ENCODE measurements at places on chromosomes 13 and 19.

DNA sequence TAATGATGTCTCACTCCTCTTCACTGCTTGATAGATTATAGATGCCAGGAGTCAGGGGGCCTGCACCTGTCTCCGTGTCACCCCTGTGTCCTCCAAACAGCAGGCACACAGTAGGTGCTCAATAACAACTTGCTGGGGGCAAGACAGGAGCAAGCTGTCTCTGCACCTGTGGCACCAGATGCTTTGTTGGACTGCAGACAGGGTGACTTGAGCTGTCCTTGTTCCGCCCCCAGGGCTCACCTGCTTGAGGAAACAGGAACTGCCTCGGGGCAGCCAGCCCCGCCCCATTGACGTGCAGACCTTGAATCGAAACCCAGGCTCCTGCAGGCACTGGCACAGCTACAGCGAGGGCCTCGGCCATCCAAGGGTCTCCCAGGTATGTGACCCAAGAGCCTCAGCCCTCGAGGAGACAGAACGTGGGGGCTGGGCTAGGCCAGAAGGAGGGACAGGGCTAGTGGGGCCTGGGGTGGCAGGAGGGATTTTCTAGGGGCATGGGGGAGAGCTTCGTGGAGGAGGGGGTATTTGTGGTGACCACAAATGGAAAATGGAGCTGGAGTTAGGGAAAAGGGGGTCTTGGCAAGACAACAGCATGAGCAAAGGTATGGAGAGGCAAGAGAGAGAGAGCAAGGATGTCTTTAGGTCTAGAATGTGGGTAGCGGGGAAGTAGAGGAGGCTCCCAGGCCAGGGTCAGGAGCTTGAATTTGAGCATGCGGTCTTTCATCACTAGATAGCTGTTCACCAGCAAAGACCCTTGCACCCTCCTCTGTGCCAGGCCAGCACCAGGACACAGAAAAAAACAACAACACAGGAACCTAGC lies at the start of gene HSH2D:
Gene HSH2D (plus strand): TSS at position 287 of the 817 bp plus-strand sequence. CDS start 5,066 bp downstream, outside the sequence.
- DNase-seq = peak; percentile 70

GRCh38 chr19:21023901-21024300 lies 3.4 kb downstream of the ZNF430 start:
- DNase-seq = no peak

DNA sequence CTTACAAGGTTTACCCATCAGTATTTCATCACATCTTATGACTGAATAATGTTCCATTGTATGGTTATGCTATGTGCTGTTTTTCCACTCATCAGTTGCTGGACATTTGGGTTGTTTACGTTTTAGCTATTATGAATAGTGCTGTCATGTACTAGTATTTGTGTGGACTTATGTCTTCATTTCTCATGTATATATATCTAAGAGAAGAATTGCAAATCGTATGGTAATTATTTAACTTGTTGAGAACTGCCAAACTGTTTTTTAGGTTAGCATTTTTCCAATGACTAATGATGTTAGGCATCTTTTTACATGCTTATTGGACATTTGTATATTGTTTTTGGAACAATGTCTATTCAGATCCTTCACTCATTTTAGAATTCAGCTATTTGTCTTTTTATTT lies 368.3 kb downstream of the LMO7 start:
- DNase-seq = no peak

DNA sequence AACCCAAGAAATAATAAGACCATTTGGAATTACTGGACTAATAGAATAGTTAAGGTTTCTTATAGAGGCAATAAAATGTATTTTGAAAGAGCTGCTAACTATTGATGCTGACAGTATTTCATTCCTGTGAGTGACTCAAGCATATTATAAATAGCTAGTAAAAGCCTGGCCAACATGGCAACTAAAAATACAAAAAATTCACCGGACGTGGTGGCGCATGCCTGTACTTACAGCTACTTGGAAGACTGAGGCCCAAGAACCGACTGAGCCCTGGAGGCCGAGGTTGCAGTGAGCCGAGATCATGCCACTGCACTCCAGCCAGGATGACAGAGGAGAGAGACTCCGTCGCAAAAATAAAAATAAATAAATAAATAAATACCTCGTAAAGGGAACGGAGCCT lies 5.4 kb upstream of the ICAM3 start:
- no peak for DNase-seq

DNA sequence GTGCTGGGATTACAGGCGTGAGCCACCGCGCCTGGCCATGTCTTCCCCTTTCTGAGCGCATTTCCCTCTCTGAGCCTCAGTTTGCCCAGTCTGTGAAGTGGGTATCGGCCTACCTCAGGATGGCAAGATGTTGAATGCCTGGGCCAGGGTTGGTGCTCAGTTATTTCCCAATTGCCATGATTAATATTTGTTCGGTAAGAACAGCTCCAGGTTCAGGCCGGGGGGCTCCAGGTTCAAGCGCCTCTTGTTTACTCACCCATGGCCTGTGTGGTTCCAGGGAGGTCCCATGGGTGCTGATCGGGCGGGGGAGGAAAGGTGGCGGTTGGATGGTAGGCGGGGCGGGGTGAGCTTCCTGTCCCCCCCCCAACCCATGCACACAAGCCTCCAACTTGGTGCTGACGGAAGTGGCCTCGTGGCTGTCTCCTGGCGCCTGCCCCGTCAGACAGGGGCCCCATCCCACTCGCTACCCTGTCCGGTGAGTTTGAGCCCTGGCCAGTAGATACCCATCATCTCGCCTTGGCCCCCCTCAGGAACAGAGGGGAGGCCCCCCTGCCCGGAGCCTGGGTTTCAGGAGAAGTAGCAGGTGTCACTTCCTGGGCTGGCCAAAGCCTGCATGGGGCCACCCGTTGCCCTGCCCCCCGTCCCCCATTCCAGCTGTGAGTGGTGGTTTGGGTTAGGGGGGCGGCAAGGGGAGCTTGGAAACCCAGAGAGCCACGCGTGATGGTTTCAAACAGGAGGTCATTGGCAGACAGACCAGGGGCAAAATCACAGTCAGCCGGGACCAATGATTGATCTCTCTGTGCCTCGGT lies at the start of gene FCHO1:
Gene FCHO1 (plus strand): TSS at position 375 of the 809 bp plus-strand sequence. CDS start 3,688 bp downstream, outside the sequence.
- DNase-seq = peak; percentile 85

GRCh38 chr19:30316000-30316491 lies 56.1 kb upstream of the ZNF536 start:
- no peak for DNase-seq

DNA sequence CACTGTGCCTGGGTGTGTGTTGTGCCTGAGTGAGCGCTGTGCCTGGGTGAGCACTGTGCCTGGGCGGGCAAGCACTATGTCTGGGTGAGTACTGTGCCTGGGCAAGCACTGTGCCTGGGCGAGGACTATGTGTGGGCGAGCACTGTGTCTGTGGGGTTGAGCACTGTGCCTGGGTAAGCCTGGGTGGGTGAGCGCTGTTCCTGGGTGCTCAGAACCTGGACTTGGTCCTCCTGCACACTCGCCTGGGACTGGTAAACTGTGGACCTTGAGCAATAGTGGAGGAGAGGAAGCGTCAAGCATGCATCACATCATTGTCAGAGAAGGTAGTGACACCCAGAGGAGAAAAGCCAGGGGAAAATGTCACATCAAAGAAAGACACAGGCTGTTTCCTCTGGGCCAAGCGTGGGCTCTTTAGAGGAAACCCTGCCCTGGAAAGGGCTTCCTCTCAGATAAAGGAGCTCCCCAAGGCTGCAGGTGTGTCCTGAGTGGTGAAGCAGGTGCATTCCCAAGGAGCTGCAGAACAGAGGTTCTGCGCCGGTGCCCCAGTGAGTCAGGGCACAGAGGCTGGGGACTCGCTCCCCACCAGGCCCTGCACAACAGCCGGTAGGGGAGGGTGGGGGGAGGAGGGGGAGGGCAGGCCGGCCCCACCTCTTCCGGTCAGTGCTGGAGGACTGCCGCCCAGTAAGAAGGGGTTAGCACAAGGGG lies 141.2 kb downstream of the TEX29 start:
- DNase-seq = no peak

GRCh38 chr13:95480131-95480545 lies 72.4 kb upstream of the CLDN10 start:
- no peak for DNase-seq

GRCh38 chr13:51360489-51360888 lies 21.0 kb downstream of the SERPINE3 start:
- DNase-seq = no peak

- peak; percentile 82 for DNase-seq
Observed at GRCh38 chr19:53192771-53193534, at the start of gene ZNF665. Gene ZNF665, minus strand, starts transcription at chr19:53193358. Its CDS starts 10,460 bp downstream, at chr19:53182898.

DNA sequence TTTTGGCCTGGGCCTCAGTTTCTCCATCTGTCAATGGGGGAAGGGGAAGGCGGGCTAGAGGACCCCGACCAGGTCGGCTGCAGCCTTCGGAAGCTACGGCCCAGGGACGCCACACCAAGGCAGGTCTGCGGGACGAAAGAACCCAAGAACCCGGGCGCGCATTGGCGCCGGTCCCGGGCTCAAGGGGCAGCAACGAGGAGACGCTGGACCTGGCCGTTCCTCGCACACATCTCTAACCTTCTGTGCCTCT lies 739 bp upstream of the ILF3 start:
- no peak for DNase-seq

GRCh38 chr13:95623141-95623540 lies 21.4 kb downstream of the DZIP1 start:
- DNase-seq = no peak

- DNase-seq = peak; percentile 64
Observed at GRCh38 chr19:10230861-10231611, at the start of gene S1PR2. Gene S1PR2, minus strand, starts transcription at chr19:10231331. Its CDS starts 6,426 bp downstream, at chr19:10224905.

- DNase-seq = peak; percentile 4
Observed at GRCh38 chr13:20901668-20902437, 693 bp downstream of the XPO4 start.

DNA sequence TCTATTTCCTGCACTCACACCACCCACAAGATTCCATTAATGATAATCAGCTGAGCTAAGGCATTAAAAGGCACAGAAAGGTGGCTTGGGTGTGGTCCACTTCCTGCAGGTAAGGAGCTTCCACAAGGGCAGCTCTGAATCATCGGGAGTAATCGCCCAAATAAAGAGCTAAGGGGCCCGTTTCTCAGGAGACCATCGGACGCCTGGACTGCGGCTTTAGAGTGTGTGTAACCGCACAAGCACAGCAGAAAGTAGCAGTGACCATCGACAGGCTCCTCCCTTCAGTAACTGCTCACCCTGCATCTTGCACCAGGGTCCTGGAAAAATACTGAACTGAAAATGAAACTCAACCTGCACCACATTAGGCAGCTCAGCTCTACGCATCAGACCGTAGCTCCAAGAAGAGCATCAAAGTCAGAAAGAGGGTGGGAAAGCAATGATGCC lies 6.0 kb downstream of the STK24 start:
- peak; percentile 17 for DNase-seq

DNA sequence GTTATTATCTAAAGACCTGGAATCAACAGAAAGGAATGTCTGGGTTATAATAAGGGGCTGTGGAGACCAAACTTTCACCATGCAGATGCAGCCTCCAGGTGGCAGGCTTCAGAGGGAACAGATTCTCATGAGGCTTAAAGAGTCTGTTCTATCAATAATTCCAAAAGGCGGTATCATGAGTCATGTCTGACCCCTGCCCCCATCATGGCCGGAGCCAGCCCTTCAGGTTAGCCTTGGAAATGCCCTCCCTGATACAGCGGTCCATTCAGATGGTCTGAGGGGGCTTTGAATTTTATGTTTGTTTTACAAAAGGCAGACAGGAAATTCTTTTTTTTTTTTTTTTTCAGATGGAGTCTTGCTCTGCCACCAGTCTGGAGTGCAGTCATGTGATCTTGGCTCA lies 21.7 kb upstream of the LAMP1 start:
- DNase-seq = no peak

Measured in stimulated activated CD8-positive, alpha-beta memory T cell treated with anti-CD3 and anti-CD28 coated beads, Interleukin-7, amount 100 ng/mL, for 4 hours (primary cell).